ENCODE measurements at places on chromosomes 1 and 21. TPM values are rescaled to one million over a fixed set of nuclear protein-coding genes. Genes with fewer than 3 reads are reported as not detected.

Gene FCMR
- 1.8 TPM for total RNA-seq

Gene SPRR2F
- total RNA-seq, result 0.37 TPM

Gene DMBX1
- not detected for total RNA-seq

Gene PGD
- total RNA-seq, result 35.3 TPM

Gene KCNA2
- 0.82 TPM for total RNA-seq

Gene GJB3
- total RNA-seq, result not detected

Gene AHCYL1
- total RNA-seq, result 46.8 TPM

Gene FYB2
- total RNA-seq, result 0.62 TPM

Gene PRRX1
- total RNA-seq, result 60.3 TPM

Gene GPR25
- total RNA-seq, result not detected

Gene OVAAL
- total RNA-seq, result 0.47 TPM

Gene NBPF4
- total RNA-seq, result not detected

Gene MEX3A
- 0.18 TPM for total RNA-seq

Gene BTF3L4
- 33.2 TPM for total RNA-seq

Gene RGS5
- 188 TPM for total RNA-seq

Gene RCC1
- 4.4 TPM for total RNA-seq

Gene TNN
- total RNA-seq, result not detected

Gene RXFP4
- not detected for total RNA-seq

Gene PLPPR4
- total RNA-seq, result 0.14 TPM

Gene CEP170
- total RNA-seq, result 39.6 TPM

Gene GCSAML
- total RNA-seq, result 0.09 TPM

Gene S100A3
- 2.0 TPM for total RNA-seq

Gene LCE1A
- not detected for total RNA-seq

Gene ACTRT2
- not detected for total RNA-seq

Gene CEP85
- 56.2 TPM for total RNA-seq

Gene MAGI3
- 8.3 TPM for total RNA-seq

Gene B3GALT2
- total RNA-seq, result 59.2 TPM

DNA sequence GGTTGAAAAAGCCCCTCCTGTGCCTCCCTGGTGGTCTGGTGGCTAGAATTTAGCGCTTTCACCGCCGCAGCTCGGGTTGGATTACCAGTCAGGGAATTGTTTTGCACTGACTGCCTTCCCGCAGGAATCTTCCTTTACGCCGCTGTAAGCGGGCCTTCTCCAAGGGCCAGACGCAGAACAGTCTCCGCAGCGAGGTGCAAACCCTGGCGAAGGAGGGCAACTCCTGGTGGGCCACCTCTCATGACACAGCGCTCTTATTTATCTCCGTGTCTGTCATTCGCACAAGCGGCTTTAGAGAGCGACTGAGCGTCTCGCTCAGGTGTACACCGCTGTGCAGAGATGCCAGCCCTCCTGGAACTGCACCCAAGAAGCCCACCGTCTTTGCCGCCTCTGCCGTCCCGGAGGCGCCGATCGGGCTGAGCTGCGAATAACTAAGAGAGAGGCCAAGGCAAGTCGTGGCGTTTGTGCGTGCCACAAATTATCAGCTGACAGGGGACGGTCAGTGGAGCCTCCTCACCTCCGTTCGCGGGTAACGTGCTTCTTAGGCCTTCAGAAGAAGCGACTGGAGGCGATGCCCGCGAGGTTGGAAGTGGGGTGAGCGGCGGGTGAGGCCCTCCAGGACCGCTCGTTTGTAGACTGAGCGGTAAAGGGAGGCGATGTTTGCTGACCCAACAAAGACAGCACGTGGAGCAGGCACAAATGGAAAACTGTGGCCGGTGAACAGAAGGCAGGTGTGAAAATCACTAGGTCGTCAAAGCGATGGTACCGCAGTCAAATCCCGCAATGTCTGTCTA is 93.5 kb downstream of the PRKAB2 start:
- no peak for DNase-seq

DNA sequence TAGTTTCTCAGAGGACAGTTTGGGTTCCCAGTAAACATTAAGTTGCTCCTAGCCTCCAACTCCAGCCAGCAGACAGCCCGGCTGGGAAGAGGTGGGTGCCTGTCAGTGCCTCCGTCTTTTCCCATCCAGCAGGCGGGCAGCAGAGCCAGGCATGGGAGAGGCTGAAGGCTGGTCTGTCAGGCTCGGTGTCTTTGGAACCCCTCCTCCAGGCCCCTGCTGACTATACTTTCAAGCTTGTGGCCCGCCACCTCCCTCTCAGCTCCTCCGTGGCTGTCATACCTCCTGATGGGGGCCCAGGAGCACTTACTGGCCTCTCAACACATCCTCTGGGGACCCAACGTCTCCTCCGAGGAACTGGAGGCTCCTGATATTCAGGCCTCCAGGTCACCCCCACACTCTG is 140.9 kb downstream of the ACTL8 start:
- DNase-seq, result no peak

- DNase-seq, result no peak
These were observed 34.6 kb upstream of the COX20 start for GRCh38 chr1:244800821-244801220.

GRCh38 chr21:45010860-45011259 is 63.5 kb upstream of the ADARB1 start:
- peak; percentile 28 for DNase-seq

DNA sequence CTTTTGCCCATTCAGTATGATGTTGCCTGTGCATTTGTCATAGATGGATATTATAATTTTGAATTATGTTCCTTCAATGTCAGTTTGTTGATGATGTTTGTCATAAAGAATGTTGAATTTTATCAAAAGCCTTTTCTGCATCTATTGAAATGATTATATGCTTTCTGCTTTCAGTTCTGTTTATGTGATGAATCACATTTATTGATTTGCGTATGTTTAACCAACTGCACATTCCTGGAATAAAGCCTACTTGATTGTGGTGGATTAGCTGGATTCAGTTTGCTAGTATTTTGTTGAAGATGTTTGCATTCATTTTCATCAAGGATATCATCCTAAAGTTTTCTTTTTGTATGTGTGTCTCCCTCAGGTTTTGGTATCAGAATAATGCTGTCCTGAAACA is 5.7 kb upstream of the OR2M4 start:
- DNase-seq, result no peak

DNA sequence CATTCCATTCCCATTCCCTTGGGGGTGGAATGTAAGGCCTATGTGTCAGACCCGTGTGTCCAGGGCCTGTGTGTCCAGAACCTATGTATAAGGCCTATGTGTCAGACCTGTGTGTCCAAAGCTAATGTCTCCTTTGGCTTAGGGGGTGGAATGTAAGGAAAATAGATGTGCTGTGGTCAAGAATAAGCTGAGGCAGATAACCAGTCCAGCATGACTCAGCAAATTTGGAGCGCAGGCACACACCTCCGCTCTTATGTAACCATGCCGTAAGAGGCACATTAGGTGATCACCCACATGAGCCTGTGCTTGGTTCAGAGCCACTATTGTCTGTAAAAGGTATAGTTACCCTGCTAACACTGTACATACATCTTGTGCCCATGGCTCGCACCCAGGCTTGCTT is 150.8 kb upstream of the SGIP1 start:
- no peak for DNase-seq

DNA sequence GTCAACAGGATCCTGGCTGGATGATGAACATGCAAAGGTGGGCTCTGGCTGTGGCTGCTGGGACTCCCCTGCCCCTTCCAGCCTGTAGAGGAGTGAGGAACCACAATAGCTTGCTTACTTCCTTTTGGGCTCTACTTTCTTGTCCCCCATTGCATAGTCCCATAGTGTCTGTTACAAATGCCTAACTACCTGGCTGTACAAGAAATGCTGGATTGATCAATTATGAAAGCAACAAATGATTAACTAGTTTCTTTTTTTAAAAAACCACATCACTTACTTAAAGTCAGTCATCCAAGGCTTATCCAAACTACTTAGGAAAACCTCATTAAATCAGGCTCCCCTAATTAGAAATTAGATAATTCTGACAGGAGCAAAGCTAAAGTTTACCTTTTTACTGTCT is 514.1 kb upstream of the PKN2 start:
- no peak for DNase-seq

- peak; percentile 32 for DNase-seq
These were observed 200.9 kb downstream of the PLPP3 start for GRCh38 chr1:56378341-56379070.

GRCh38 chr1:229159668-229160544 is 111.0 kb upstream of the RAB4A start:
- DNase-seq, result no peak

- no peak for DNase-seq
These were observed 202.6 kb downstream of the NFIA start for GRCh38 chr1:61284936-61285335.

- DNase-seq, result no peak
These were observed 24.6 kb downstream of the MAPKAPK2 start for GRCh38 chr1:206709322-206709721.

DNA sequence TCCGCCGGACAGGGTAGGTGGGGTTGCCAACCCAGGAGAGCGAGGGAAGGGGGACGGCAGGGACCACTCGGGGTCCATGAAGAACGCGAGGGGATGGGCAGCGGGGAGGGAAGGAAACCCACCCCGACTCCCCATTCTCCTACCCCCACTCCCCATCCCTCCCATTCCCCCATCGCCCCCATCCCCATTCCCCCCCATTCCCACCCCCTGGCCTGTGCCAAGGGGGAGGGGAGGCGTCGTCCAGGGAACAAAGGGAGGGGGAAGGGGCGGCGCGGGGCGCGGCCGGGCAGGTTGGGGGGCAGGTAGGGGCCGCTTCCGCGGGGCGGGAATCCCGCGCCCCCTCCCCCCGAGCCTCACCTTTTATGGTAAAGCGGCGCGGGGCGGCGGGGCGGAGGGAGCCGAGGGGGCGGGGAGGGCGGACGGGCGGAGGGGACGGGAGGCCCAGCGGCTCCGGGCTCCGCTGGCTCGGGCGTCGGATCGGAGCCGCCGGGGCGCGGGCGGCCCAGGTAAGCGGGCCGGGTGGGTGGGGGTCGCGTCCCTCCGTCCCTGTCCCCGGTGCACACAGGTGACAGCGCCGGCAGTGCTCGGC is at the start of gene FBLIM1:
Gene FBLIM1, plus strand, starts transcription at position 453 of the 589 bp plus-strand sequence. CDS start 6,189 bp downstream, outside the sequence.
- DNase-seq, result no peak

DNA sequence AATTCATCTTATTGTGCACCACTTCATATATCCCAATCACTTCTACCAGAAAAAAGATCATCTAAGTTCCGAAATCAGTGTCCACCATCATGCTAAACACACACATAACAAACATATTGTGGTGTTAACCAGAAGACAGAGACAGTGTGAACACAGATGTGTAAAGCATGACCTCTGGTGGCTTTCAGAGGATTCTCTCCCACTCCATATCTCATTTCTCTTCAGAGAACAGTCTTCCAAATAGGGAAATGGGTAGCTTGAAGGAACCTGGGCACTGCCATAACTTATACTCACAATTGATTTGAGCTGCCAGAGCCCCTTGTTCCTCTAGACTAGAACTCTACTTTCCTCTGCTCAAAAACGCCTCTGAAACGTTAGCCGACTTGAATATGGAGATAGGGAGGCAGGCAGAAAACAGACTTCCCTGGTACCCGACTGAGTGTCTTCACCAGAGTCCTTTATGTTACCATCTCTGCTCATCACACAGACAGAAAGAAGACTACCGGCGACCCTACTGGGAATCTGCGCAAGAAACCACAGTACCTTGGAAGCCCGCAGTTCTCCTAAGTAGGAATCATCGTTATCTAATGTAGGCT is 1.8 kb upstream of the ELAPOR1 start:
- DNase-seq, result no peak

GRCh38 chr21:36636016-36636415 is 62.9 kb upstream of the SIM2 start:
- DNase-seq, result no peak

DNA sequence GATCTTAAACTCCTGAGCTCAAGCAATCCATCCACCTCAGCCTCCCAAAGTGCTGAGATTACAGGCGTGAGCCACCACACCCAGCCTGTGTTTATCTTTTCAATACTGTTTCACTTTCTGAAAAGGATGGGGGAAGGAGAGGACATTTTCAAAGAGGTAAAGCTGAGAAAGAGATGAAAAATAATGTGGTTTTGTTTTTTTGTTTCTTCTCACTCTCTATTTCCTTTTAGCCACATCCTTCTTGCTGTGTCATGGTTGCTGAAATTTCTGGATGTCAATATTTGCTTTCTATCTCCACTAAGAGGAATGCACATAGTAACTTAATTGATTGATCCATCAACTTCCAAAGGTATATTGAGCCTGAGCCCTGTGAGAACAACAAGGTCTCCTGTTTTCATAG is 6.4 kb upstream of the C1orf21 start:
- no peak for DNase-seq

- no peak for DNase-seq
These were observed 28.9 kb downstream of the RNF2 start for GRCh38 chr1:185074307-185074706.

- DNase-seq, result no peak
These were observed 2.3 kb upstream of the NENF start for GRCh38 chr1:212430416-212430815.

GRCh38 chr1:231950331-231951128 is 323.9 kb downstream of the DISC1 start:
- DNase-seq, result no peak

DNA sequence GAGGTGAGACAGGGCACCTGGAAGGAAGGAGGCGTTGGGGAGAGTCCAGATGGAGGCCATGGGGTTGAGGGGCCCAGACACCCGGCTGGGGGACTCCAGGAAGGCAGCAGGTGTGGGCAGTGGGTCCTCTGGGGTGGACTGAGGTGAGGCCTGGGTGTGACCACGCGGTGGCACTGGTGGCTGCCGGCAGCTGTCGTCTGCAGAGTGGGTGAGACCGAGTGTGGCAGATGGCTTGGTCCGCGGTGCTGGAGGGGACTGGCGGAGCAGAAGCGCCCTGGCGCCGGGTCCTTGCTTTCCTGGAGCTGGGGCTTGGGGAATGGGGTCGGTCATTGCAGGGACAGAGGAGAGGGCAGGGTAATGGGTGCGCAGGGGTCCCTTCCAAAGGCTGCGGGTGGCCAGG is 12.5 kb downstream of the AGRN start:
- DNase-seq, result no peak

DNA sequence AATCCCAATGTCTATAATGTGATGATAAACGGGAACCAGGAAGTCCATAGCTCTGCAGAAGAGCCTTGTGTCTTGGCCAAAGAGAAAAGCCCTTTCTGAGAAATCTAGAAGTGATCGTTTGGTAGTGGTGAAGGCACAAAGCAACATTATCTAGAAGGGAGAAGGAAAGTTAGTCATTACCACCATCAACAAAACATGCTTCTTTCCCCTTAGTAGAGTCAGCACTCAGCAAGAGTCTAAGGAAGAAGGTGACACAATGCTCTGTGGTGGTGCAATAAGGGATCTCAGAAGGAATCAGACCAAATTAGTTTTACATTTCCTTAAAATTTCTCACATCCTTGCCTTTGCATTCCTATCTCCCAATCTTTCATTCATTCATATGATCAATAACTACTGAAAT is 134.4 kb upstream of the PRDX6 start:
- no peak for DNase-seq
